Activated naive CD4-positive, alpha-beta T cell treated with anti-CD3 and anti-CD28 coated beads, Interleukin-2, amount 50 U/mL, for 72 hours (primary cell): ENCODE measurements at places on chromosomes 1 and 21. TPM values are rescaled to one million over a fixed set of nuclear protein-coding genes. Genes with fewer than 3 reads are reported as not detected.

USP21 gene
- total RNA-seq, result 60.3 TPM

RHBDL2 gene
- not detected for total RNA-seq

PRKAA2 gene
- total RNA-seq, result not detected

MNDA gene
- total RNA-seq, result not detected

TFF2 gene
- total RNA-seq, result not detected

MCOLN3 gene
- 0.27 TPM for total RNA-seq

LCE1B gene
- not detected for total RNA-seq

PLD5 gene
- total RNA-seq, result not detected
